GM12892 (cell line): ENCODE measurements at places on chromosomes 11 and 22.

DNA sequence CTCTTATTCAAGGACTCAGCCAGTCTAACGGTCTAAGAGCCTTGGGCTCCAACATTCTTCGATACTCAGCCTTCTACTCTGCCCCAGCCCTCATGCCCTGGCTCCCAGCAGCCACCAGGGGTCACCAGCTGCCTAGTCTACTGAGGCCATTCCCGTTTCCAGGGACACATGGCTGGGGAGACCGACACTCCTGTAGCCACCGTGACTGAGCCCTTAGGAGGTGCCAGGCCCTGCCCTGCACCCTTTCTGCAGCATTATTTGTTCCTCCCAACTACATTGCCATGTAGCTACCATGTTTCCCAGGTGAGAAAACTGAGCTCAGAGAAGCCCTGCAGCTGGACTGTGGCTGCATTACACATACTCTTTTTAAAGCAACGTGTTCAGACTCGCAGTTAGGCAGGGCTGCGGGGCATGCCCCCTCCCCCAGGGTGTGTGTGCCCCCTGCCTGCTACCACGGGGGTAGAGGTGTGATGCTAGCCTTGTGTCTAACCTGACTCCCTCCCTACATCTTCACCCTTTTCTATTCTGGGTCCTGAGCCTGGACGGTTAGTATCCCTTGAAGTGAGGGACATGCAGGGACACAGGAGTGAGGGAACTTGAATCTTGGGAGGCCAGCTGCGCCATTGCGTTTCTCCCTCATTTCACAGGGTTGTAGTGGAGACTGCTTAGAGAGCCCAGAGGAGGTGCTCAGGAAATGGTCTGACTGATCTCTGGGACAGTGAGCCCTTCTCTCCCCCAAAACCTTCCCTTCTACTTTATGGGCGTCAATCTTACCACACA, 17.5 kb downstream of the ATG16L2 start:
- DNase-seq = no peak

DNA sequence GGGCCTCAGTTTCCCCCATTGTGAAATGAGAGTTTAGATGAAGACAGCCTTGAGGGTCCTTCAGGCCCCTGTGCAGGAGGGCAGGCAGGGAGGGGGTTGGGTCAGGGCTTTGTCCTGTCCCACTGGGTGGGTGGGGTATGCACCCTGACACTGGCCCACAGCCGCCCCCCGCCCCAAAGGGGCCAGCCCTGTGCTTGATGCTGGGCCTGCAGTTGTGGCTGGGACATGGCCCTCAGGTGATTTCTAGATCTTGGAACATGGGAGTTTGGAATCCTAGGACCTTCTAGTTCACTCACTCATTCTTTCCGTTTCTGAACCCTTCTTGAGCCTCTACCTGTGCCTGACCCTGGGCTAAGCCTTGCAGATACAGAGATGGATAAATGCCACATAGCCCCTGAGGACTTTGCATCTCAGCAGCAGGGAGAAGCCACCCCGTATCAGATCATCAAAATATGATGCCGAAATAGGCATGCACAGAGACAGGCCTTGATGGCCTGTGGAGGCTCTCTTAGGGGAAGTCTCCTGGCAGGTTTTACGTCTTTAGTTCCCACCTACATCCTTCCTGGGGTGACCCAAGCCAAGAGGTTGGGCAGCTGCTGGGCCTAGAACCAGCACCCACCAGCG, 76.0 kb downstream of the FBLN1 start:
- DNase-seq = no peak

- DNase-seq = no peak
Measured at GRCh38 chr11:47188259-47188658, 2.0 kb upstream of the PACSIN3 start.

GRCh38 chr22:42994917-42995562, 19.9 kb downstream of the PACSIN2 start:
- DNase-seq = no peak

- no peak for DNase-seq
Measured at GRCh38 chr11:15747671-15748070, 608.7 kb downstream of the SOX6 start.

DNA sequence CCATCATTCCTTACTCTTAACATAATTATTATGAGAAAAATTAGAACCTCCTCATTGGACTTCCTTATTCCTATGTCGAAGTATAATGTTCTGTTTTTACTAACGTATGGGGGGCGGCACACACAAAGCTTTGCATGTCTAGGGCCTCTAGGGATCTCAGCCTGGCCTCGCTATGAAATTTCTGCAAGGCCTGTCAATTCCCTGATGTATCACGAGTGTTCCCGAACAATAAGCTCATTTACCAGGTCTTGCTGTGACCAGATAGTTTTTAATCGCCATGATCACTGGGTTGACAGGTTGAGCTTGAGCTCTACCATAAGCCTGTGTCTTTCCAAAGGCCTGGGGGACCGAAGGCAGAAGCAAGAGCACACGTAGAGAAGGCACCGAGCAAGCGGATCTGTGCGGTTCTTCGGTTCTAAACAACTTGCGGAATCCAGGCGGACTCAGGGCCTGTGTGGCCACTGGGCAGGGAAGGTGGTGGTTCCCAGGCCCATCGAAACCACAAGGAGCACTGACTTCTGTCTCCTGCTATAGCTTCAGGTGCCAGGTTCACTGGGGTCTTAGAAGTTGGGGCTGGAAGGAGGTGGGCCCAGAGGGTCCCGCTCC, 10.4 kb upstream of the FXYD2 start:
- DNase-seq = no peak

GRCh38 chr11:111123463-111124398, 121.8 kb upstream of the POU2AF2 start:
- no peak for DNase-seq

- no peak for DNase-seq
Measured at GRCh38 chr11:94332814-94333213, 28.4 kb downstream of the IZUMO1R start.

- peak; percentile 22 for DNase-seq
Measured at GRCh38 chr11:94740083-94741021, 27.8 kb upstream of the AMOTL1 start.

DNA sequence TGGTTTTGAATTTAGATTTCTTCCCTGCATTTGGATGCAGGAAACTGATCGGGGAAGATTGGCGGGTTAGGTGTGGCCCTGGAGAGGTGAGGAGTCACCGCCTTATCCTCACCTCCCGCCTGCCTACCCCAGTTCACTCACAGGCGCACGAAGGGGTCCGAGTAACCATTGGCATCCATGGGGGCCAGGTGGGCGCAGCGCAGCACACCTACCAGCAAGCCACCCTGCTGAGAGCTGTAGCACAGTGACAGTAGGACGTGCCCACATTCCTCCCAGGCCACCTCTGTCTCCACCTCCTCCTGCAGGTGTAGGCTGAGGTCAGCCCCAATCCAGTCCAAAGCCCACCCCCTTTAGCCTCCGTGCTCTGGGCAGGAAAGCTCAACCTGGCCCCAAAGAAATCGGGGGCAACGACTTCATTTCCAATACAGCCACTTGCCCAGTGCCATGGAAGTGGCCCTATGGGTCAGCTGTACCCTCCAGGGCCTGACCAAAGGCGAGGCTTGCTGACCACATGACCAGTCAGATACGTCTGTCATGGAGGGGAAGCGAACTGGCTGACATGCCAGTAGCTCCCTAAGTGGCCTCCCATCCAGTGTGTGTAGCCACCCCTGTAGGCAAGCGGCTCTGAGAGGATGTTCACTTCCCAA, 6.7 kb downstream of the NDUFV1 start:
- DNase-seq = no peak

- DNase-seq = no peak
Measured at GRCh38 chr11:102416976-102417375, 35.6 kb downstream of the TMEM123 start.

- peak; percentile 77 for DNase-seq
Measured at GRCh38 chr22:44172370-44173108, 8.2 kb upstream of the PARVG start.
